ENCODE measurements at places on chromosomes 3 and 15.

- no peak for DNase-seq
Measured at GRCh38 chr15:75042730-75043508, 19.5 kb downstream of the PPCDC start.

DNA sequence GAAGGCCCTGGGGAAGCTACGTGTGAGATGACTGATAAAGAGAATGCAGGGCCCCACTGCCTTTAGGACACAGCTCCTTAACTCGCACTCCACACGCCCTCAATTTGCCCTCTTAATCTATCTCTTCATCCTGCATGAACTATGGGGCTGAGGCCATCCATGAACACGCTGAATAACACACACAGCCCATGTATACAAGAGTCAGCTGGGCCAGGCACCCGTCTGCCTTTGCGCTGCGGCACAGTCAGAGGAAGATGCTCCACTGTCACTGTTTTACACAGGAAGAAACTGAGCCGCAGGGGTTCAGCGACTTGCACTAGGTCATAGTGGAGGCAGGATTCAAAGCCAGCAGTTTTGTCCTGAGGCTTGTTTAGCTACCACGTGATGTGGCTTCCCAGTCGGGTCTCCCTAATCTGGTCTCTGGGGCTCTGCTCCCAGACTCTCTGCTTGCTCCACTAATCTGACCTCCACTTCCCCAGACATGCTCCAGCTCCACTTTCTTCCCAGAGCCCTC, 43.9 kb downstream of the TLE3 start:
- no peak for DNase-seq

GRCh38 chr15:69172847-69173246, 12.4 kb downstream of the GLCE start:
- DNase-seq, result peak; percentile 4

DNA sequence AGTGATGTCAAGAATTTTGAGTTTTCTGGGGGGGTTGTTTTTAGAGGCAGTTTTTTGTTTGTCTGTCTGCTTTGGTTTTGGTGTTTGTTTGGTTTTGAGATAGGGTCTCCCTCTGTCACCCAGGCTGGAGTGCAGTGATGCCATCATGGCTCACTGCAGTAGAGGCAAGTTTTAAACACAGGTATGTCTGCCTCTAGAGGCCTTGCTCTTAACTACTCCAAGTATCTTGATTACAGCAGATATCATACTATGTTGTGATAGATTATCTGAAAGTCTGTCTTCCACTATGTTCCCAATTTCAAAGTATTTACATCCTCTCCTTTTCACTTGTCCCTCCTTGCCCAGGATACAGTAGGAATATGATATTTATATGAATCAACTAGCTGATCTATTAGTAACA, 57.7 kb downstream of the ERC2 start:
- DNase-seq, result no peak

GRCh38 chr15:34472947-34473346, 35.3 kb upstream of the GOLGA8A start:
- no peak for DNase-seq

GRCh38 chr3:49671291-49672288, 2.6 kb upstream of the APEH start:
- no peak for DNase-seq

GRCh38 chr15:89155656-89156055, 65.7 kb downstream of the RLBP1 start:
- DNase-seq, result no peak

DNA sequence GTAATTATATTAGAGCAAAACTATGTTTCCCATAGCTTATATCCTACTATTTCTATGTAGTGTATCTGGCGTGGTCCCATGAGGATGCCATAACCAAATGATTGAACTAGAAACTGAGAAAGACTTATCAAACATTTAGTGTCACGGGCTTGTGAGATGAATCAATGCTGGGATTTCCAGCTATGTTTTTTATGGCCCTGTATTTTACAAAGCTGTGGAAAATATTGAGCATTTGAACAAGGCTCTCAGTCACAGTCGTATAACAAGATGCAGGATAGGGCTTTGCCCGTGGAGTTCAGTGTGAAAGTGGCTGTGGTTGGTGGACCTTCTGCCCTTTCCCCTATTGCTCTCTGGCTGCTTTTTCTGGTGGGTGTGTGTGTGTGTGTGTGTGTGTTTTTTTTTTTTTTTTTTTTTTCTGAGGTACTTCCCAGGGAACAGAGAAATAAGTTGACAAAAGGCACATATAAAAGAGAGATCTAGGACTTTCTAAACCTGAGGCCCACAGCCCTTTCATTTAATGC, 60.7 kb downstream of the CACNA1D start:
- no peak for DNase-seq

DNA sequence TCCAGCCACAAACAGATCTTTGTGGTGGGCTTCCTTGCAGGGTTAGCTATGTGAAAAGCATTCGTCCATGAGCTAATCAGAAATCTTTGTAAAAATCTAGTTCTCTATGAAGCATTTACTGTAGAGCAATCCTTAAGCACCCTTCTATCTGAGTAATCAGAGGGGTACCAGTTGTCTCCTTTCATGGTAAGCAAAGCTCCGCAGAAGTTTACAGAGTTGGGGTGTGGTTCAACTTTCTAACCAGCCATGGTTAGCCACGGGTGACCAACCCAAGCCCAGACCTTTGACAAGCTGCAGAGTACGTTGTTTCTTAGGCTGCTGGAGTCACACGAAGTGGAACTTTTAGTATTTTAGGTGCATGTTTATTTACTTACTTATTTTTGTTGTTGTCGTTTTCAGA, 77.4 kb downstream of the FLNB start:
- DNase-seq, result no peak
